Stimulated activated naive CD4-positive, alpha-beta T cell treated with Interleukin-2 at 50 U/mL for 16 hours (primary cell): ENCODE measurements at places on chromosomes 11 and 22.

GRCh38 chr11:134248910-134249480 lies 4.2 kb downstream of the THYN1 start:
- DNase-seq = no peak

DNA sequence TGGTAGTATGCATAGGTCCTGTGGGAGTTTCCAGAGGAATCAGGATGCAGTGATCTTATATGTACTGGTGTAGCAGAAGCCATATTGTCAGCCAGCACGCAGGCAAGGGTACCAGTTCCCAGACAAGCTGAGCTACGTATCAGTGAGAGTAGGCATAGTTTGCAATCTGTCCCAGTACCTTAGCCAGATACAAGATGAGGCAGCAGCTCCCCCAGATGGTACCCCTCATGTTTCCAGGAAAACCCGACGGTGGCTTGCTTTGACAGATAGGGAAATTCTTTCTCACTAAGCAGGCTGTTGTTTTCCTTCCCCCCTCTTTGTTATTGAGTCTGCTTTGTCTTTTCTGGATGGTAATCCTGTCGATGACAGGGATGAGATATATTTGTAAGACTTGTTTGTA lies 109.7 kb upstream of the RRM1 start:
- no peak for DNase-seq

- no peak for DNase-seq
These were observed 528.4 kb downstream of the TBC1D22A start for GRCh38 chr22:47290706-47291430.

GRCh38 chr11:118443590-118444218 lies 7.4 kb downstream of the KMT2A start:
- no peak for DNase-seq
